ENCODE measurements at places on chromosomes 2 and 18.

DNA sequence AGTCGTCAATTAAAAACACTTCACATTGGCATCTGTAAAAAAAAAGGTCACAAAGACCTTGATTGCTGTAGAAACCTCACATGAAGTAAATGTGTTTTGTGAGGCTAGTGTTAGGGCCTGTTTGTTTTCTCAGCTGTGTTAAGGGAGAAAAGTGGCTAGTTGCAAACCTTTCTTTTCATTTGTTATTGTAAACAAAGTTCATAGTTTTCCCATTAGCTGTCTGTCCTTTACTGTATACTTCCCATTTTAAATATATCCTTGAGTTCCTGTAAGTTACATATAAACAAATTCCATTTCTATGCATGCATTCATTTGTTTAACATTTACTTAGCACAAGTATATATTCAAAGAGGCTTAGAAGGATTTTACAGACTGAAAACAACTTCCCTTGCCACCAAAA is 1250.2 kb downstream of the LRP1B start:
- DNase-seq, result no peak
- no peak overlapping the region for H3K4me3 ChIP-seq
- H3K27me3 ChIP-seq, result no peaks in the 10 kb centered on the region
- H3K36me3 ChIP-seq, result no peaks in the 10 kb centered on the region

DNA sequence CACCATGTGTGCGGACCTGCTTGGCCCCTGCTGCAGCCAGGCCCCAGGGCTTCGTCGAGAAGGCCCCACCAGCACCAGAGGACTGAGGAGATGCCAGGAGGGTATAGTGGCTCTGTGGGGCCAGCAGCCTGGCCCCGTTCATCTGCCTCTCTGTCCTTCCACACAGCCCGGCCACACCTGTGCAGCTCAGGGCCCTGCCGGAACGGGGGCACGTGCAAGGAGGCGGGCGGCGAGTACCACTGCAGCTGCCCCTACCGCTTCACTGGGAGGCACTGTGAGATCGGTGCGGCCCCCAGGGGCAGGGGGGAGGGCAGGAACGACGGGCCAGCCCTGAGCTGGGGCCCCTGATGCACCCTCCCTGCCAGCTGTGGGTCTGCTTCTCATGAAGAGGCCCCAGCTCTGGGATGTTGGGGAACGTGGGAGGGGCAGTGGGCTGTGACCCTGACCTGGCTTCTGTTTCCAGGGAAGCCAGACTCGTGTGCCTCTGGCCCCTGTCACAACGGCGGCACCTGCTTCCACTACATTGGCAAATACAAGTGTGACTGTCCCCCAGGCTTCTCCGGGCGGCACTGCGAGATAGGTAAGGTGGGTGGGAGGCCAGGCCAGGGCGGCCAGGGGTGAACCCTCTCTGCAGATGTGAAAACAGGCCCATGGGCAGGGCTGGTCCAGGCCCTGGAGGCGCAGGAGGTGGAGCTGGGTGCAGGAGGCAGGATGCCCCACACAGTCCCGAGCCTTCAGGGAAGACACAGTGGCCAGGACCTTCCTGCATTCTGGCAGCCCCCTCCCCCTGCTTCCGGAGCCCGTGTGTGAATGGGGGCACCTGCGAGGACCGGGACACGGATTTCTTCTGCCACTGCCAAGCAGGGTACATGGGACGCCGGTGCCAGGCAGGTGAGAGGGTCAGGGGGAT is 50.3 kb downstream of the MTERF4 start:
- no peaks in the 10 kb centered on the region for H3K4me1 ChIP-seq
- no peak for DNase-seq
- no peaks in the 10 kb centered on the region for H3K36me3 ChIP-seq
- H3K27me3 ChIP-seq, result peaks cover 29% of the 10 kb centered on the region

- no peak overlapping the region for H3K27ac ChIP-seq
- no peaks in the 10 kb centered on the region for H3K36me3 ChIP-seq
- DNase-seq, result no peak
- no peaks in the 10 kb centered on the region for H3K27me3 ChIP-seq
Measured at GRCh38 chr2:66080127-66080526, 354.8 kb upstream of the MEIS1 start.

- peaks cover 36% of the 10 kb centered on the region for H3K27me3 ChIP-seq
- no peak overlapping the region for H3K4me3 ChIP-seq
- no peaks in the 10 kb centered on the region for H3K36me3 ChIP-seq
Measured at GRCh38 chr2:197801033-197801432, 3.4 kb upstream of the PLCL1 start.

DNA sequence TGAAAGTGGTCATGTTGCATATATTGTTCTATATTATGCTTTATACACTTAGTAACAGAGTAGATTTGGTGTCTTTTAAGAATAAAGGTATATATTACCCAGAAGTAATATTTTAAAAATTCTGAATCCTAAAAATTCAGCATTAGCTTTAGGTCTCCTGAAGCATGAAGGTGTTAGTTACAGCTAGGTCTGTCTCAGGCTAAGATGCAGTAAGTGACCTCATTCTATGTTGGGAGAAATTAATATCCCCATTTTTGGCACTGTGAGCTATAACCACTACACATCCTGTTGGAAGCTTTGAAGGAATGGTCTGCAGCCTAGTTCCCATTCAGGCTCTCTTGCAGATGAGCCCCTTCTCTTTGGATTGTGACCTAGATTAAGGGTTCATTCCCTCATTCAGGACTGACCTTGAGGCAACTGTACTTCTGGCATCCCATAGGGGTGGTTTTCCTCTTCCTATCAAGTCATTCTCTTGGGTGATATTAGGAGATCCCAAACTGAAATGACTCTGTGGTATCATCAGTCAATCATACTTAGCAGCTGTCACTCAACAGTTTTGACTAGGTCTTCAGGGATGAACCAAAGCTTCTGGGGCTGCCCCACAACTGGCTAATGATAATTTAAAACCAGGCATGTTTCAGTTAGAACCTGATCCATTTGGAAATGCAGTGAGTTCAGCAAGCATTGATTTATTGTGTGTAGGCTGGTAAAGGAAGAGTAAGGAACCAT is 117.7 kb downstream of the GPD2 start:
- DNase-seq, result no peak
- no peak overlapping the region for H3K4me3 ChIP-seq
- H3K27ac ChIP-seq, result no peak overlapping the region
- H3K4me1 ChIP-seq, result no peaks in the 10 kb centered on the region
- peaks cover 4% of the 10 kb centered on the region for H3K36me3 ChIP-seq

DNA sequence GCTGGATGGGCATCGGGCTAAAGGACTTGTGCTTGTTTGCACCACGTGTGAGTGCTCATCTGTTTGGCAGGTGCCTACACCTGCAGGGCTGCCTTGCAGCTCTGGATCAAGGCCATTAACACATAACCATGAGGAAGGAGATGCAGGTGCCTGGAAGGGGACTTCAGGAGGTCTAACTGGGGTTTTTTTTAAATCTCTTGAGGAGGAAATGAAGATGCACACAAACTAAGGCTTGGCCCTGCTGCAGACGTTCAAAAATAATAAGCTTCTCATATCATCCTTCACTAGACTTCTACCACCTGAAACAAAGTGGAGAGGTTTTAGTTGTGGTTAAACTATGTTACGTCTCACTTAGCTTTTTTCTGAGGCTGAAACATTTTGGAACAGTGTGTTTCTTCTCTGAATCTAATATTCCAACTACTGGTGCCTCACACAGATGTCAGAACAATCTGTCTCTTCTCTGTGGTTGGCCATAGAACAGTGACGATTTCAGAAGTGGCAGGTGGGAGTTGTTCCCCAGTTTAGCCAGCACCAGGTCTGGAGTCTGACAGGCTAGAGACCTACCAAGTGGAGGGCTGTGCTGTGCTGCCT is 36.5 kb downstream of the BCL2L11 start:
- no peak for DNase-seq
- H3K27me3 ChIP-seq, result no peaks in the 10 kb centered on the region
- H3K4me3 ChIP-seq, result no peak overlapping the region

DNA sequence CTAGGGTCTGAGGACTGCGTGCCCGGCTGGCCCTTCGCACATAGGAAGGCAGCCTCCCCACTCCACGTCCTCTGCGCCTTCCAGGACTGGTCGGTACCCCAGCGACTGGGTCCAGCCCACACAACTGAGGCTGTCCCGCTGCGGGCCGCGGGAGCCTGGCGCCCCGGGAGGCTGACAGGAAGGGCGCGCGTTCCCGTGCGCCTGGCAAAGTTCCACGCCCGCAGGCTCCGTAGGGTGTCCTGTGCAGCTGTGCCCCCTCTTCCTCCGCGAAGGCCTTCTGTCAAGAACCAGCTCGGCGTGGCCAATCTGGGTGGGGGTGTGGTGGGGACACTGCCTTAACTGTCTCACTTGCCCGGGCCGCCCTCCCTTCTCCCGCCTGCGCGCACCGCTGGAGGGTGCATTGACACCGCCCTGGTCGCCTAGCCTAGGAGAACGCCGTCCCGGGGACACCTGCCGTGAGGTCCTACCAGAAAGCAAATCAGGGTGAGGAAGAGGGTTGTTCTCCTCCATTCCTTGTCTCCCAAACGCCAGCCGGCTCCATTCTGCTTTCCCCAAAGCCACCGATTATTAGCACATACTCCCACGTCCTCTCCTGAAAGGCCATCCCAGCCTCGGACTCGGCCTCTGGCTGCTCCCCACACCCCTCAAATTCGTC is 618 bp upstream of the LYPD1 start:
- H3K27me3 ChIP-seq, result no peaks in the 10 kb centered on the region
- H3K4me1 ChIP-seq, result peaks cover 31% of the 10 kb centered on the region
- H3K4me3 ChIP-seq, result peak overlapping the region; percentile 49
- DNase-seq, result peak; percentile 20
- no peak overlapping the region for H3K27ac ChIP-seq

DNA sequence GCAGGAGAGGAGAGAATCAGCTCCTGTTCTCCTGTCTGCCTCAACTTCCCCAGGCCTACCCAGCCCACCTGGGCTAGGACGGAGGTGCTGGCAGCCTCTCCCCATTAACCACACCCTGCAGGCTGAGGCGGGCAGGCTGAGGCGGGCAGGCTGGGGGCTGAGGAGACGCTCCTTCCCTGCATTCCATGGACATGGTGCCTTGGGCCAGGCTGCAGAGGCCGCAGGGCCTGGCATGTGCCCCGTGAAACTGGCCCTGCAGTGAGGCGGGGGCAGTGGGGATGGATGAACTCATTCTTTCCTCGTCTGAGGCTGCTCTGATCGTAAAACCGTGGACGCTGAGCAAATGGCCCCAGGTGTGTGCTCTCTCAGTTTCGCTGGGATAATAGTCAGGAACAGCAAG is 84.7 kb upstream of the LAPTM4A start:
- H3K4me3 ChIP-seq, result no peak overlapping the region
- H3K27me3 ChIP-seq, result no peaks in the 10 kb centered on the region
- no peaks in the 10 kb centered on the region for H3K36me3 ChIP-seq

DNA sequence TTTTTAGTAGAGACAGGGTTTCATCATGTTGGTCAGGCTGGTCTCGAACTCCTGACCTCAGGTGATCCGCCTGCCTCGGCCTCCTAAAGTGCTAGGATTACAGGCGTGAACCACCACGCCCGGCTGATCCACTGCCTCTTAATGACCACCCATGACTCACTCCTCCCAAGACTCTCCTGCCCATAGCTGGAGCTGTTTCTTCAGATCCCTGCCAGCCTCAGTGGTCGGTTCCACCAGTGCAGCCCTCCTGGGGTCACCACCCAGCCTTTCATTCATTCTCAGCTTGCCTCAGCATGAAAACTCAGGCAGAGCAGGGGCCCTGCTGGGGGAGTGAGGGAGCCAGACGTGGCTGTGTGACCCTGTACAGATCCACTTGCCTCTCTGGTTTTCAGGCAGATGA is 12.5 kb downstream of the KCNIP3 start:
- no peaks in the 10 kb centered on the region for H3K27me3 ChIP-seq
- no peak overlapping the region for H3K4me3 ChIP-seq
- H3K4me1 ChIP-seq, result peaks cover 2% of the 10 kb centered on the region
- no peaks in the 10 kb centered on the region for H3K36me3 ChIP-seq

DNA sequence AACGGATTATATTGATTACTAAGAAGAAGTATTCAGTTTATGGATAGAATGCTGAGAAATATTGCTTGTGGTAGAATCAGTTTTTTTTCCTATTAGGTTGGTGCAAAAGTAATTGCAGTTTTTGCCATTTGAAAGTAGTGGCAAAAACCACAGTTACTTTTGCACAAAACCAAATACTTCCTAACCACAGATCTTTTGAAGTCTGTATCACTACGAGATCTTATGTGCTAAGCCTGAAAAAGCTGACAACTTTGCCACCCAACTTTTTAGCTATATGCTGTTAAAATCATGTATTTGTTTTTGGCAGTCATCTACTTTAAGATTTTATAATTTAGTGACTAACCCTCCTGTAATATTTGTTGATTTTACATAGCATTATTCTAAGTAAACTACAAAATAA is 24.6 kb downstream of the DNAJC10 start:
- no peak overlapping the region for H3K4me3 ChIP-seq
- no peak for DNase-seq
- H3K27ac ChIP-seq, result no peak overlapping the region
- H3K36me3 ChIP-seq, result peaks cover 94% of the 10 kb centered on the region
- no peaks in the 10 kb centered on the region for H3K4me1 ChIP-seq
- H3K27me3 ChIP-seq, result no peaks in the 10 kb centered on the region

- H3K4me3 ChIP-seq, result no peak overlapping the region
- H3K27ac ChIP-seq, result no peak overlapping the region
- no peaks in the 10 kb centered on the region for H3K27me3 ChIP-seq
Measured at GRCh38 chr2:191051177-191051576, 37.2 kb upstream of the STAT1 start.

- H3K4me1 ChIP-seq, result peaks cover 9% of the 10 kb centered on the region
- no peak overlapping the region for H3K27ac ChIP-seq
- H3K27me3 ChIP-seq, result no peaks in the 10 kb centered on the region
Measured at GRCh38 chr2:11582862-11583752, 49.3 kb downstream of the GREB1 start.
